NCI-H1048 (cell line): ENCODE measurements at places on chromosomes 7 and 10.
A peak's percentile ranks its signal among the peaks of the same experiment; 100 is the strongest.

- no peak for DNase-seq
Observed at GRCh38 chr10:13528875-13529713, at the start of gene BEND7. Gene BEND7, minus strand, starts transcription at chr10:13529014. Its CDS starts 481 bp downstream, at chr10:13528533.

DNA sequence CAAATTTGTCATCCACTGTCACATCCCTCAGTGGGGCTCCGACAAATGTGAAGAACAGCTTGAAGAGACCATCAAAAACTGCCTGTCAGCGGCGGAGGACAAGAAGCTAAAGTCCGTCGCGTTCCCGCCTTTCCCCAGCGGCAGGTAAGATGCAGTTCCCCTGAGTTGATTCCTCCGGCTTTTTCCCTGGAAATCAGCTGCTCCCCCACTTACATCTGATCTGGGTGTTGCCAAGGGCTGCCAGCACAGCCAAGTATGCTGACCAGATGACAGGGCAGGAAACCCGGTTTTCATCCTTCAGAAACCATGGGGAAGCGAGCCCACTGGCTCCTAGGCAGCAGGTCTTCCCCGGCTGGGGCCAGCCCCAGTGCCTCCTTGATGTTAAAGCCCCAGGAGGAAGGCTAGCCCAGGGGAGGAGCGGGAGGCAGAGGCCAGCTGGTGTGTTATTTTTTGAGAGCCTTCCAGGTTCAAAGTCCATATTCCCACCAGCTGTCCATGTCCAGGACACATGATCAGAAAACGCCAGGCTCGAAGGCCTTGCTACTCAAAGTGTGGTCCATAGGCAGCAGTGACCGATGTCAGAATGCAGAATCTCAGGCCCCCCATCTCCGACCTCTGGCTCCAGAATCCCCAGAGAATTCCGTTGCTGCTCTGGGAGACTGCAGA is 23.4 kb downstream of the AIFM2 start:
- no peak for DNase-seq

DNA sequence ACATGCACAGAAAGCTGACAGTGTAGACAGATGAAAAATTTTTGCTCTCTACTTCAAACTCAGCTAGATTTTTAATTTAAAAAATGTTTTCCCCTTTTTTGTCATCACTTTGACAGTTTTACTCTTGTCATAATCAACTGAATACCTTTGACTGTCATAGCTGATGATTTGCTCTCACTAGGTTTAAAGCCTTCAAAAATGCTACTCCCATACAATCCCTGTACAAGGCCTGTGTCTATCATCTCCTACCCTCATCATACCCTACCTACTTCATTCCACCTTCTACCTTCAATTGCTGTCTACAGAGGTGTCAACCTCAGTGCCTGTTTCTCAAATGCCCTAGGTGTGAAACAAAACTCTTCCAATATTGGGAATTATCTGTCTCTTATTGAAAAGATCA is 230.3 kb downstream of the SEMA3A start:
- no peak for DNase-seq

GRCh38 chr7:49564379-49564714 is 209.1 kb upstream of the VWC2 start:
- DNase-seq = no peak

GRCh38 chr10:59876695-59877094 is 29.7 kb downstream of the CCDC6 start:
- DNase-seq = no peak

DNA sequence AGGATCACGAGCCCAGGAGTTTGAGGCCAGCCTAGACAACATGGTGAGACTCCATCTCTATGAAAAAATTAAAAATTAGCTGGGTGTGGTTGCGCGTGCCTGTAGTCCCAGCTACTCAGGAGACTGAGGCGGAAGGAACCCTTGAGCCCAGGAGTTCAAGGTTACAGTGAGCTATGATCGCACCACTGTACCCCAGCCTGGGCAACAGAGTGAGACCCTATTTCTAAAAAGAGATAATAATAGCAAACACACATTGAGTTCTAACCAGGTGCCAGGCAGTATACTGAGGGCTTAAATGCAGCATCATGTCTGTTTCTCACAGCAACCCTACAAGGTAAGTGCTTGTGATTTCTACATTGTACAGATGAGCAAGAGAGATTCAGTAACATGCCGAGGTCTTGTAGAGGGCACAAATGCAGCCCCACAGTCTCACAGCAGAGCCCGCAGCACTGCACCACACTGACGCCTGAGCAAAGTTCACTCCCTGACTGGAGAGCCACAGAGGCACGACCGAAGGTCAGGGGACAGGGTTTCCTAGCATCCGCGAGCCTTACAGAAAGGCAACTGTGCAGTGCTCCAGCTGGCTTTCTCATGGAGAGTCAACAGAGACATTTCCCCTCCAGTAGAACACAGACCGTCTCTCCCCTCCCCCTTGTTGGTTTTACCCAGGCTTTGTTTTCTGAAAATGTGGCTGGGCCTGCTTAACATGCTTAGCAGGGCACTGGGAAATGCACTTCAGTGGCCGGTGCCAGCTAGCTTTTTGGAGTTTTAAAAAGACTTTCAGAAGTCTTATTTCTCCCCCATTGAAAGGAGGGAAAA is 36.5 kb downstream of the PDSS1 start:
- no peak for DNase-seq

DNA sequence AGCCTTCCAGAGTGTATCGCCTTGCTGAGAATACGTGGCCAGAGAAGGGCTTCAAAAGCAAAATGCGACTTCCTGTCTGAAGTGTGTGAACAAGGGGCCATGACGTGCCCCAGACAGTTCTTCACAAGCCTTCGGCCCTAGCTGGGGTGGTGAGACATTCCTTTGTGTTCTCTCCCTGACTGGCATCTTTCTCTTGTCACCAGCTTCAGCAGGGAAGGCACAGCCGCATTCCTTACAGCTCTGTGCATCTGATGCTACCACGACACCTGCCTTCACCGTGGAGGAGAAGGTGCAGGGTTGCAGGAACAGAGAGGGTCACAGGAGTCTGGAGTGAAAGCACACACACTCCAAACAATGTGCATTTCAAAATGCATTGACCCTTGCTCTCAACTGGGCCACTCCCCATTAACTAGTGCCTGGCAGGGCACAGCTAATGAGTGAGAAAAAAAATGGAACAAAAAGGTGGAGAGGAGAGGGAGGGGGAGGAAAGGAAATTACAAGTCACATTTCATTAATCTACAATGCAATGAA is 93.4 kb downstream of the GPR26 start:
- DNase-seq = no peak

DNA sequence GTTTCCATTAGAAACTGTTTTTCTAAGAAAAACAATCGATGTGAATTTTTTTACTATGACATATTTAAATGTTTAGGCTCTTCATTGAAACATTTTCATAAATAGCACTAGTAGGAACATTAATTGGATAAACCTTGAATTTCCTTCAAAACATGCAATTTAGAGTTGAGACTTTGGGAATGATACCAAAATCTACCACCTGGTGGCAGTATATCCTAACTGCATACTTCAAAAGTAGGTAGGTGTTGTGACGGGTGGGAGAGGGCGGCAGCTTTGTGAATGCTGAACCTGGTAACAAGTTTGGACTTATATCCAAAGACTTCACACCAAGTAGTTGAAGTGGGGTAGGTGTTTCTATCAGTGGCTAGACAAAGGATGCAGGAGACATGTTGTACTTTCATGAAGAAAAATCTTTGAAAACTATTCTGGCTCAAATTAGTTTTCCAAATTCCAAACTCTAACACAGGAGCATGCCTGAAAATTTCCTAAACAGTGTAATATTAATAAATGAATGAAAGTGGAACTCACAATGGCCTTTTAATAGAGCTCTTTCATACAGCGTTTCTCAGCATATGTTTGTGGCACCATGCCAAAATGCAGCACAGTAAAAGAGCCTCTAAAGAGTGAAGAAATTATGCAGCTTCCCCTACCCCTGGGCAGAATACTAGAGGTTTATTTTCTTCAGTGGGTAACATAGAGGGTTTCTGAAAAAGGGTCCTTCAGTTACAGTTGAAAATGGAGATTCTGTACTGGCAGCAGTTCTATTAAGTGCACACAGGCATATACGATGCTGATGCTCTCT is 201.0 kb upstream of the TPK1 start:
- peak; percentile 31 for DNase-seq

DNA sequence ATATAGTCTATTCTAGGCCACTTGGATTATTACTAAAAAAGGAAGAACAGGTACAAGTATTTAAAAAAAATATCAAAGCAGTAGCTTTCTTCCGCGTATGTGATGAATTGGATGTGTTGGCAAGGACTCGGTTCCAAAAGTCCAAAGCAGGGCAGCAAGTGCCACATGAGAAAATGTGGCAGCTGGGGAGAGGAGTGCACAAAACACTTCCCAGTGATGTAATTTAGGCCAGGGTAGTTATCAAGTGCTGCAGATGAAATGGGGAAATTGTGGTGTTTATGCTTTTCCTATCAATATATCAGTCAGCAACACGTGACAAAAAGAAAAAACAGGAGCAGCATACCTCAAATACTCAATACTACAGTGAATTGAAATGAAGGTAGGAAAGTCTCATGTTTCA is 7.0 kb downstream of the RHOBTB1 start:
- no peak for DNase-seq

DNA sequence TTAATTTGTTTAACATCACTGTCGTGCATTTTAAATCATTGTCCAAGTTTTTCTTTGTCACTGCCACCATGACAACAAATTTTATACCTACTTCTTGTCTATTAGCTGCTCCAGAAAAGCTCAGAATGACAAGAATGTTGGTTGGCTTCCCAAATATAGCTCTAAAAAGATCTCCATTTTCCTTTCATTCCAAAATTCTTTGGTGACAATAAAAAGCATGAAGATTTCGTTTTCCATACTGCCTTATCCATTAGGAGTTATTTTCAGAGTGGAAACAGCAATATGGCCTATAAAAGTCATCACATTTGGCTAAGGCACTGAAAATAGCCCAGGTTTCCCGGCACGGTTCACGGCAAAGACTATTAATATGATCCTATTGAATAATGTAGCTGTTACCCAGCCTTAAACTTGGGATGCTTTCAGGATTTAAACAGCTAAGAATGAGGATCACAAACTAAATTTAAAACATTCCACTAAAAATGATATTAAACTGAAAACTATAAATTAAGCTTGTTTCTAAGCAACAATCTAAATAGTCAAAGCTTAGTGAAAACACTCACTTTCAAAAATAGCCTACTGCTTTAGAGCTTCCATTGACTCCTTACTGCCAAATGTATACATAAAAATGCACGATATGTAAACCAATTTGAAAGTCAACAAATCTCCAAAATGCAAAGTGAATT is 2.7 kb downstream of the CTTNBP2 start:
- no peak for DNase-seq

DNA sequence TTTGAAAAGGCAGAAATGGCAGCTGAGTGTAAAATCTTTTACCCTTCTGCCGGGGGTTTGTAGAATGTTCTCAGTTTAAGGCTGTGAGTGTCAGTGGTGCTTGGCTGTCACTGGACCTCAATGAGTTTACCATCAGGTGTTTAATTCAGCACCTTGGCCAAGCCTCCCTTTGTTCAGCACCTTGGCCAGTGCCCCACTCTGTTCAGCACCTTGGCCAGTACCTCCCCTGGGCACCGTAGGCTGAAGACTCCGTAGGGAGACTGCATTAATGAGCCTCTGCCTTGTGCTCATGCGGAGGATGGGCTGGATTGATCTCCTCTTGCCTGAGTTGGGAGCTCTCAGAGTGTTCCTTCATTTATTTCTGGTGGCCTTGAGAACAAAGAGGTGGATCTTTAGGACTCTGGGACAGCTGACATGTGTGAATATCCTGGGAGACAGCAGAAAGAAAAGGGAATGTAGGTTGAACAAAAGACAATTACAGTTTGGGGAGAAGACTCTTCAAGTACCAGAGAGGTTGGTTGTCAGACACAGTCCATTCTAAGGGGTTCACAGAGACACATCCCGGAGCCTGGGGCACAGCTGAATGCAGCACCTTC is 1.6 kb downstream of the FAM24A start:
- DNase-seq = peak; percentile 1

DNA sequence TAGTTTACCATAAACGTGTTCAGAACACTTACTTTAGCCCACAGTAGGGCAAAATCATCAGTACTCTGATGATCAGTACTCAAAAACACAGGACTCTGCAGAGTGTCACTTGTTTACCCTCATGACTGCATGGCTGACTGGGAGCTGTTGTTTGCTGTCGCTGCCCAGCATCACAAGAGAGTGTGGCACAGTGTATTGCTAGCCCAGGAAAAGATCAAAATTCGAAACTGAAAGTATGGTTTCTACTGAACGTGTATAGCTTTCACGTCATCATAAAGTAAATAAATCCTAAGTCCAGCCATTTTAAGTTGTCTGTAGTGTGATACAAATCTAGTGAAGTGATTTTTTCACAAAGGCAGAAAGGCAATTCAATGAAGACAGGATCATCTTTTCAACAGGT is 184.6 kb downstream of the RAMP3 start:
- no peak for DNase-seq

GRCh38 chr7:71422104-71422503 is 290.2 kb downstream of the GALNT17 start:
- DNase-seq = no peak

- no peak for DNase-seq
Observed at GRCh38 chr10:126475074-126475691, 86.9 kb upstream of the ADAM12 start.

- no peak for DNase-seq
Observed at GRCh38 chr10:45353186-45353585, 20.8 kb upstream of the ALOX5 start.

DNA sequence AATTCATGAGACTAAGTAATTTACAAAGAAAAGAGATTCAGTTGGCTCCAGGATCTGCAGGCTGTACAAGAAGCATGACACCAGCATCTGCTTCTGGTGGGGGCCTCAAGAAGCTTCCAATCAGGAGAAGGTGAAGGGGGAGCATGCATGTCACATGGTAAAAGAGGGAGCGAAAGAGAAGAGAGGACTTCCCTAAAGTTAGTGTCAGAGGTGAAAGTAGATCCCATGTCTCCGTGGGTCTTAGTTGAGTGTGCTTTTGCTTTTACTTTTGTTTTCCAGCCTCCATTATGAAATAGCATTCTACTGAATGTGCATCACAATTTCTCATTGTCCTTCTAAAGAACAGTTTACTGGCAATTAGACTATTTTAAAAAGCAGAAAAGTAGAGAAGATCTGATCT is 213.6 kb upstream of the FZD1 start:
- no peak for DNase-seq

DNA sequence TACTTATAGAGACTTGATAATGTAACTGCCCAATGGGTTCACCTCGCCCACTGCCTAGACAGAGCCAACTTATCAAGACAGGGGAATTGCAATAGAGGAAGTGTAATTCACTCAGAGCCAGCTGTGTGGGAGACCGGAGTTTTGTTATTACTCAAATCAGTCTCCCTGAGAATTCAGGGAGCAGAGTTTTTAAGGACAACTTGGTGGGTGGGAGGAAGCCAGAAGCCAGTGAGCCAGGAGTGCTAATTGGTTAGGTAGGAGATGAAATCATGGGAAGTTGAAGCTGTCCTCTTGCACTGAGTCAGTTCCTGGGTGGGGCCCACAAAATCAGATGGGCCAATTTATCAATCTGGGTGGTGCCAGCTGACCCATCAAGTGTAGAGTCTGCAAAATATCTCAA is 20.1 kb upstream of the C7orf33 start:
- DNase-seq = no peak

- no peak for DNase-seq
Observed at GRCh38 chr7:147803151-147803550, 787.4 kb upstream of the C7orf33 start.

- no peak for DNase-seq
Observed at GRCh38 chr7:33743594-33743993, 161.7 kb upstream of the BMPER start.

GRCh38 chr10:84360637-84361365 is 32.4 kb downstream of the CCSER2 start:
- no peak for DNase-seq
